ENCODE measurements at places on chromosomes 12 and 14.

GRCh38 chr12:125228519-125229260 is 163.5 kb downstream of the AACS start:
- no peak for DNase-seq

DNA sequence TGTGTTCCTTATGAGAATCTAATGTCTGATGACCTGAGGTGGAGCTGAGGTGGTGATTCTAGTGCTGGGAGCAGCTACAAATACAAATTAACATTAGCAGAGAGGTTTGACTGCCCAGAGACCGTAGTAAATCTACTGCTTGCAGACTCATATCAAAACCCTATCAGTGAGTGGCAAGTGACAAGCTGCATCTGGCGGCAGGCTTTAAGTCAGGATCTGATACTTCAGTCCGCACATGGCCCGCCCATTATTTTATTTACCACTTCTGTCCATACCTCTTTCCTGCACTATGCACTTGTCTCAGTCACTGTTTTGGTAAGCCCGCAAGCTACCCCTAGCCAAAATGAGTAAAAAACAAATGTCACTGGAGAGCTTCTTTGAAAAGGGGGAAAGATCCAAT is 11.4 kb downstream of the CEP128 start:
- DNase-seq = no peak

GRCh38 chr12:92537290-92537960 is 165.4 kb upstream of the PLEKHG7 start:
- DNase-seq = no peak

- peak; percentile 13 for DNase-seq
Observed at GRCh38 chr14:99393059-99393655, 87.5 kb downstream of the SETD3 start.

- DNase-seq = peak; percentile 39
Observed at GRCh38 chr12:89225401-89225800, 126.9 kb downstream of the DUSP6 start.

DNA sequence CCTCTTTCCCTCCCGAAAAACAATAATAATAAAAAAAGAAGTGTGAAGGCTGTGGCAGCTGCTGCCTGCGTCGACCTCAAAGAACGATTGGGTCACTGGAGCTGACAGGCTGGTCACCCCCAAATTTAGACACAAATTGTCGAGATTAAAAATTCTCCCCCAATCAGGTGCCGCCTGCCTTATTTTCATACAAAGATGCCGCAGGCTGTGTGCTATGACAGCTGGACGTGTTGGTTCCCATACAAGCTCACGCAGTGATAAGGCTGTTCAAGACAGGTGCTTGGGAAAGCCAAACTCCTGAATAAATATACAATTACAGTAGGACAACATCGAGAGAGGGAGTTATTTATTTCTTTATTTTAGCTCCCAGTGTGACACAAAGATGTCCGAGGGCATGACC is 1041.8 kb downstream of the VRK1 start:
- no peak for DNase-seq

GRCh38 chr12:117884161-117884560 is 84.6 kb downstream of the KSR2 start:
- no peak for DNase-seq

GRCh38 chr12:14283489-14284144 is 81.9 kb upstream of the ATF7IP start:
- DNase-seq = no peak

DNA sequence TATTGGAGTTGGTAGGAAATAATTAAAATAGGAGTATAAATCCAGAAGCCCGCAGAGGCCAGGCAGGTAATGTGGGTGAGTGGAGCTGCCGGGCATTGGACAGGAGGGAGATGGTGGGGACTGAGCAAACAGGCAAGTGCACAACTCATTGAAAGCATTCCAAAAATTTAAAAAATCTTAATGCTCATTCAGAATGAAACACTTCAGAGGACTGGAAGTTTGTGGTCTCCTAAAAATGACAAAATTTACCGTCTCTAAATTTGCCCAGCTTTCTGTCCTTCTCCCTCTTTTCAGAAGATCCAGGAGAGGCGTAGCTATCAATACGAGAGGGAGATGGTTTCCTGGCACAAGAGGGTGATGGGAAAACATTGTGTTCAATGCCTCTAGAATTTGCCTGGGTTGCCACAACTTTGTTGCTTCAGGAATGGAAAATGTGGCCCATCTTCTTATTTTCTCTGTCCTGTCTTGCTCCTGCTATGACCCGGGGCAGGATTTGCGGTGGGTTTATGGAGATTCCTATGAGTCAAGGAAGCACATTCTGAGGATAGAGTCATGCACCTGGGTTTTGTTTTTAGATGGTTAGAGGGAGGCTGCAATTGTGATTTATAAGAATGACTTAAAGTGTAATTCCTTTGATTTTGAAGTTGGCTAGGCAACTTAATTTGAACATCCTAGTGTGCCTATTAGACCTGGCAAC is 72.2 kb downstream of the BORCS5 start:
- no peak for DNase-seq

GRCh38 chr12:25958428-25959070 is at the start of gene RASSF8:
RASSF8 (plus strand) TSS chr12:25958682; CDS start chr12:26055344, 96,662 bp downstream.
- no peak for DNase-seq

DNA sequence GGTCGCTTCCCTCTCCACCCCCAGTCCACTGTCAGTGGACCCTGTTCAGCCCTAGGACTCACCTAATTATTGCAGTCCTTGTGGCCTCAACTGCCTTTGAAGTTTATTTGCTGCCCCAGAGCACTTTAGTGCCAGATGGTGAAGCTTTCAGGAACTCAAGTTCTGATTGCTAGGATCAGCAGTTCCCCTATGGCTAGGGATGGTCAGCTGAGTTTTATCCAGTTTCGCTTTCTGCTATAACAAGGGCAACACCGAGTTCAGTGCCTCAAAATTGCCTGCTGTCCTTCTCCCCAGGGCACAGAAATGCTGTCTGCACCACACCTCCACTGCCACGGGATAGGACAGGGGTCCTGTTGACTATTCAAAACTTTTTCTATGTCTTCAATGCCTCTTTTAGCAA is 295.0 kb downstream of the GPHN start:
- DNase-seq = no peak

DNA sequence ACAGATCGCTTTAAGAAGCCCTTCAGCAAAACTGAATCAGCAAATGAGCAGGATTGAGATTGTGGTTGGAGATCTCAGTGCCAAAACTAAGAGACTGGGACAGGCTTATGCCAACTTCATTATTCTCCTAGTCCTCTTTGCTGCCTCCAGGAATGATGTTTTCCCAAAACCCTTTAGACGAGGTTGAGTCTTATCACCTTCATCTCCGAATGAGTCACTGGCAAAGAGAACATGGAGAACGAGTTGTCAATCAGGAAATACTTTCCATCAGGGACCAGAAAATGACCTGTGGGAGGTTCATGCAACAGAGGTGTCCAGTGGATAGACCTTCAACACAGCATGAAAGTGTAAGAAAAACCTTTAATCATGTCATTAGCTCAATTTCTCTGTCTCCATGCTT is 461.5 kb downstream of the RMST start:
- no peak for DNase-seq

GRCh38 chr14:67852926-67853604 is 33.5 kb downstream of the RAD51B start:
- no peak for DNase-seq

GRCh38 chr14:71289536-71289935 is 382.3 kb downstream of the PCNX1 start:
- no peak for DNase-seq

- DNase-seq = no peak
Observed at GRCh38 chr12:46814143-46814542, 11.7 kb downstream of the SLC38A4 start.

- no peak for DNase-seq
Observed at GRCh38 chr12:81294325-81295190, 216.7 kb downstream of the ACSS3 start.

DNA sequence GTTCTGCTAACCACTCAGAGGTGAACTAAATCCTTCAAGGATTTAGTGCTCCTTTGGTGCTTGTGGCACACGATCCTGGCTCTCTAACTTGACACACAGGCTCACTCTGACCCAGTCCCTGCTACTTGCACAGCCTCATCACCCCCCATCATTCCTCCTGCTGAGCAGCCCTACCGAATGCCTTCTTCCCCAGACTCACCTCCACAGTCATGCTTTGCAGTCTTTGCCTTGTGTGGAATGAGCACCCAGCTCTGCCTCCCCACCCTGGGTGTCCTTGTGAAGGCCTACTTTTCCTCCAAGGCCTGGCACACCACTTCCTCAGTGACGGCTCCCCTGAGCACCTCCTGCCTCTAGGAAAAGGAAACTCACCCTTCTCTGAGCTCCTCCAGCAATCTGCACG is 7.9 kb upstream of the TINF2 start:
- DNase-seq = no peak

DNA sequence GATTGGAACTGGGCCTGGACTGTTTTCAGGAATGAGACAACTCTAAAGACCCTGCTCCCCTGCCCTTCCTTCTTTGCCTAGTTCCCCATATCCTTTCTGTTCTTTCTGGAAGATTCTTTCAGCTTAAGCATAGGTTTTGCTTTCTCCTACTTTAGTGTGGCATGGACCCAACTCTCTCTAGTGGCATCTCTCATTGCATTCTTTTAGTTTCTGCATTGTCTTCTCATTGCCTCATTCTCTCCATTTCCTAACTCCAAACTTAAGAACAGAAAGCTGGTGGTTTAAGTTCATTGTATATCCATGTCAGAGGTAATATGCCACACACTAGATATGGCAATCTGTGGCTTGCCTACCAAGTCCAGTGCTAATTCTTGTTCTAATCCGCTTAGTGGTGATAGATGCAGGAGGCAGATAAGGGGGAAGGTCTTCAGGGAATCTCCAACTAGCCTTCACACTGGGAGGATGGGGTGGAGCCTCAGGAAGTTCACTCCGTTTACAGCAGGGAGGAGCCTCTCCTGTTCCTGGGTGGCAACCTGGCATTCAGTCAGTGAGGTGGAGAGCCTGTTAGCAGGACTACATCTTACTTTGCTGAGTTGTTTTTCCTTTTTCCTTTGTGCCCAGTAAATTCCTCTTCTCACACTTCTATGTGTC is 165.1 kb upstream of the LMNTD1 start:
- no peak for DNase-seq

- DNase-seq = peak; percentile 36
Observed at GRCh38 chr12:113048716-113049127, 7.8 kb upstream of the DTX1 start.

DNA sequence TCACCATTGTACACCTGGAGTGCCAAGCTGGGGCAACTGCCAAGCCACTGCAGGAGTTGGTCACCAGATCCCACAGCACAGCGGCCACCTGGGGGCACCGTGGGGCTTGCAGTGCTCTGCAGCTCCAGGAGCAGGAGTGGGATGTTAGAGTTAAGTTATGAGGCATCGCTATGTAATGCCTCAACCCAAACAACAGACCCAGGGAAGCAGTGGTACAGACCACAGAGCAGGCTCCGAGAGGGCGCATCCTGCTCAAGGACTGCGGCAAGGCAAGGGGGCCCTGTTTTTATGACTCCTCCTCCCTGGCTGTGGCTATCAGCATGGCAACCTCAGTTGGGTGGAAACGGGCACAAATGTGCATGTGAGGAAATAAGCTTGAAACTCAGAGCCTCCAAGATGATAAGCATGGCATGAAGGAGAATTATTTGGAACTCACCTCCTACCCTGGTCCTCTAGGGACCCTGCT is 63.1 kb downstream of the ARL6IP4 start:
- peak; percentile 57 for DNase-seq

DNA sequence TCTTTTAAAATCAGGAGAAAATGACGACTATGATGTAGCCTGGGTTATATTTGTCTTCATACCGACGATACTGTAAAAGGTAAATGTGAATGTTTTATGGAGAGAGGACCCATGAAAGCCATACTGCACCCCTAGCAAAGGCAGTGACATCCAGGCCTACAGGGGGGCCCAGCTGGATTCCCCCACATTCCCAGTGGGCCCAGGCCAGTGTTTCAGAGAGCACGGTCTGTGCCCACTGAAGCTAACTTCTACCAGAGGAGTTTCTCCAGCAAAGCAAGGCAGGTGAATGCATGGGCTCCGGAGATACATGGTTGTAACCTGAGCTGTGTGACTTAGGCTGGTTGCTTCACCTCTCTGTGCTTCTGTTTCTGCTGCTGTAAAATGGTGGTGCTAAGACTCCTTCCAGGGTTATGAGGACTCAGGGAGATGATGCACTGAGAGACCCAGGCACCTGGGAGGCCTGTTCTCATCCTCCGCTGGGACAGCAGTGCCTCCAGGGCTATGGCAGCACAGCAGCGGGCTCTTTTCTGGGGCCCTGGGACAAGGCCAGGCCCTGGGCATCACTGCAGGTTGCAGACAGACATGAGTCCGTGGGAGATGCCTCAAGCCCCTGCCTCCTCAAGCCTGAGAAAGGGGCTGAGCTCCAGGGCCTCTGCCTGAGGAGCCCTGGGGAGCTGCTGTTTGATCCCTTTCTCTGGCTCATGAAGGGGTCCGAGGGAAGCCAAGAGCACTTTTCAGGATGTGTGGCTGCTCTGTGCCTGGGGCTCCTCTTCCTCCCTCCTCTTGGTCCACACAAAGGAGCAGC is 73.7 kb downstream of the SERPINA3 start:
- DNase-seq = no peak

- no peak for DNase-seq
Observed at GRCh38 chr12:23944067-23944466, 5.4 kb downstream of the SOX5 start.

DNA sequence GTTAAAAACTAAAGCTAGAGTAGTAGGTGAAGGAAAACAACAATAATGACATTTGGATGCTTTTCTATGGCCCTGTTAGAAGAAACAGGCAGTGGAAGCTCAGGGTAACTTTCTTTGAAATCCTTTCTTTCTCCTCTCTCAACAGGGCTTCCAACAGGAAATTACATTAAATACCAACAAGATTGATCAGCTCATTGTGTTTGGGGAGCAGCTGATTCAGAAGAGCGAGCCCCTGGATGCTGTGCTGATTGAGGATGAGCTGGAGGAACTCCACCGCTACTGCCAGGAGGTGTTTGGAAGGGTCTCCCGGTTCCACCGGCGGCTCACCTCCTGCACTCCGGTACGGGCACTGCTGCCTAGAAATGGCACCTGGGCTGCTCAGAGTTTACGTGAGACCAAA is 81.5 kb downstream of the ESR2 start:
- DNase-seq = no peak

- DNase-seq = no peak
Observed at GRCh38 chr14:31476131-31476866, 11.5 kb downstream of the GPR33 start.

DNA sequence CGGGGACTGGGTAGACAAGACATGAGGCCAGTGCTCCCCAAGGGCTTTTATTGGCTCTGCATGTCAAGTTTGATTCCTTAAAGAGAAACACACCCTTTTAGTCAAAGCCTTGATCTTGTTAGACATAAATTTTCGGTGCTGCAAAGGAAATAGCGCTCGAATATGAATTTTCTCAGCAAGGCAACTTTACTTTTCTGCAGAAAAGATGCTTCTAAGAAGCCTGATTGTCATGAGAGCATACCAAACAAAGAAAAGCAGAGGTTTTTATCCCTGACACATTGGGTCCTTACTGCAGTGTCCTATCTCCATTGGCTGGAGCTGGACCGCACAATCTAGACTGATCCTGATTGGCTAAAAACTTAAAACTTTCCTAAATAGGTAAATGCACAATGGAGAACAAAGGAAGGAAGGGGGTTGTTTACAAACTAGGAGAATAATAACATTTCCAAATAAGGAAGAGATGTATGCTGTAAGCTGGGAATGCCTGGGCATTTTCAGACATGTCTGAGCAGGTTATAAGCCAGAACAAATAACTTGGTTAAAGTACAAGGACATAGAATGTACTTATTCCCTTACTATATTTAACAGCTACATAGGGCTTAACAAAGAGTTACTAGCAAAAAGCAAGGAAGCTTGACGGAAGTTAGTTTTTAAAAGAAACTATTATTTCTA is 17.2 kb downstream of the TXNRD1 start:
- no peak for DNase-seq

Data from activated T-cell treated with anti-CD3 and anti-CD28 coated beads for 1 hour (primary cell).